ENCODE measurements at places on chromosomes 4 and X.

DNA sequence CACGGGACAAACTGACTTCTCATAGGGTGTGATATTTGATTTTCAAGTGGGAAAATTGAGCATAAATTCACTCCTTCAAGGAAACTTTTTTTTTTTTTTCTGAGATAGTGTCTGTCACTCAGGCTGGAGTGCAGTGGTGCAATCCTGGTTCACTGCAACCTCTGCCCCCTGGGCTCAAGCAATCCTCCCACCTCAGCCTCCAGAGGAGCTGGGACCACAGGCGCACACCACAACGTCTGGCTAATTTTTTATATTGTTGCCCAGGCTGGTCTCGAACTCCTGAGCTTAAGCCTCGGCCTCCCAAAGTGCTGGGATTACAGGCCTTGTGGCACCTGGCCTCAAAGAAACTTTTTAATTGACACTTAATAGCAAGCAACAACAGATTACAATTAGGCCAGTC lies 13.8 kb downstream of the CLDN34 start:
- no peak for DNase-seq

- peak; percentile 0 for DNase-seq
Observed at GRCh38 chr4:114780205-114780604, 181.6 kb downstream of the UGT8 start.

DNA sequence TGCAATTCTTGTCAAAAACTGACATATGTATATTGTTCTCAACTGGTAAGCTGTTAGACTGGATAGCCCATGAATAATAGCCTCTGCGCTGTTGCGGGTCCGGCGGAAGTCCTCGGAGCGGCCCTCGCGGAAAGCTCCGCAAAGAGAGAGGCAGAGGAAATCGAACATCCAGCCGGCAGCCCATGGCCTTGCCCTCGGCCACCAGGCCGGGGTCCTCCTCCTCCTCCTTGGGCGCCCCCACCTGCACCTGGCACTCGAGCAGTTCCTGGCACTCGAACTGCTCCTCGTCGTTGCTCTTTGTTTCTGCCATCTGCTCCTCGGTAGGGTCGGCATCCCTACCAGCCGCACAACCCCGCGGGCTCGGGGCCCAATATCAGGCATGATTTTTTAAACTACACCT lies 1176.3 kb downstream of the PCDH18 start:
- no peak for DNase-seq

- DNase-seq: no peak
Observed at GRCh38 chr4:48518143-48518542, 28.1 kb downstream of the ZAR1 start.

DNA sequence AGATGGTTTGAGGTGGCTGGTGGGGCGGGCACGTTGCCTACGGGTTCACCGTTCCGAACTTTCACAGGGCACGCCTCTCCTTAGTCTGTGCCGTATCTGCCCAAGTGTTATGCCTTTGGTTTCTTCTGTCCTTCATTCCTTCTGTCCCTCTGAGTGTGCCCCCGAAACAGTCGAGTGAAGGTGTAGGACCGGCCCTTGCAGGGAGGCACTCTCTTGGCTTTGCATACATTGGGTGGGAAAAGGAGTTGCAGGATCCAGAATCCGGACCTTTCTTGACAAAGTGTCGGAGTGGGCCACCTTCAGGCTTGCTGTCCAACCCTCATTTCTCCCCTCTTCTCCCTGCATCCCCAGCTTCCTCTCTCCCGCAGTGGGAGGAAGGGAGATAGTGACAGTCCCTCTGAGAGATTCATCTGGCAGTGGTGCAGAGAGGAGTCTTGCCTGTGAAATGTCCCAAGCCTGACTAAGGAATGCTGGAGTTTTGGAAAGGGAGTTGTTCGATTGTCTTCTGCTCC lies 569 bp downstream of the ARFIP1 start:
- no peak for DNase-seq

DNA sequence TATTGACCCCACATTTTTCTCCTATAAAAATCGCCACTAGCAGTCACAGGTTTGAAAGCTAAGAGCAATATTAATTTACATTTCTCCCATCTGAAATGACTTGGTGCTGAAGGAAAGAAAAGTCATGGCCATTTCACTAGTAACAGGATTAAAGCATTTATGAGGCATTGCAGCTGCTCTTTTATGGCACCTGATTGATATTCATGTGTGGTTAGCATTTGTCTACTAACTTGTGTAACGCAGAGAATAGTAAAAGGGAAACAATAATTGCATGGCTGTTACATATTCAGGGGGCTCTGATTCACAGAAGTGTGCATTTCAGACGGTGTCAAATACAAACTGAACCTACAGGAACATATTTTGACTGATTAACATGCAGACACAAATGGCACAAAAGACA lies 5.2 kb downstream of the PCDH19 start:
- DNase-seq: no peak

DNA sequence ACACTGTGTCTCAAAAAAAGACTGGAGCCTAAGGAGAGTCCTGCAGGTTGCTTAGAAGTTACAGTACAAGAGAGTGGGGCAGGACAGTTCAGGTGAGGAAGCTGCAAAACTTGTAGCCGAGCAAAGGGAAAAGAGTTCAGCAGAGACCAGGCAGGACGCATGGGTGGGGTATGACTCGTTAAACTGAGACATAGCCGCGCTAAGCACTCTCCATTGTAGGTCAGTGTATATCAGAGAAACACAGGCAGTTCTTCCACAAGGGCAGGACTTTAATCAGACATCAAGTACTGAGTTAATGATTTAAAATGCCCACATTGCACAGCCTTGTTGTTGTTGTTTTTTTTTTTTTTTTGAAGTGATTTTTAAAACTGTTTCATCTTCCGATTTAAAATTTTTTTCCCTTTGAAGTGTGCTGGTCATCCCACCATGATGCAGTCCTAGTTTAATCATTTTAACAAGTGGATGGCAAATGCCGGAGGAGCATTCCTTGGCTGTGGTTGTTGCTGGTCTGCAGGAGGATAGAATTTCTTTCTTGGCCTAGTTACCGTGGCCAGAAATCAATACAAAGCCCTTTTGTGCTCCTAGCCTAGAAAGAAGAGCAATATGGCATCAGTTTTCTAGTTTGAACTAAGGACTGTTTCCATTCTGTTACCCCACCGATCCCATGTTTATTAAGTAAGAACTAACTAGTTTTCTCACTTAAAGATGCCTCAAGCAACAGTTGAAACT lies 10.3 kb downstream of the LAP3 start:
- no peak for DNase-seq

DNA sequence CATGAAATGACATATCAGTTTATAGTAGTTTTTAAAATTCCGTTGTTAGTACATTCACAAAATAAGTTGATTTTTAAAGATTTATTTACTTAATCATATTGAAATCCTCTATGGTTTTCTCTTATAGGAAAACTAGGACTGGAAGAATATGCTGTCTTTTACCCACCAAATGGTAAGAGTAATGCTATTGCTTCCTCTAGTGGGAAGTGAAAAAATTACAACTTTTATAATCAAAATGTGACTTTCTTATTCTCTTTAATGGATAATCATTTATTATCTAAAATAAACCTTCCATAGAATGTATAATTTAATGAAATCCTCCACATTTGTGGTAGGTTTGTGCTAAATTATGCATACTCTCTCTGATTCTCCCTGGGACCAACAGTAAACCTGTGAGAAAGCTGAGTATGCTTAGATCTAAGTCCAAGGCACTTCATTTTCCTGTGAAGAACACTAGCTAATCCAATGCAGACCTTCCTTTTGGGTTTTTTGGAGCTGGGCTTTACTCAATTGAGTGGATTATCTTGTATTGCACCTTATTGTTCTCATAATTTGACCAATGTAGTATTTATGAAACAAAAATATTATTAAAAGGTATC lies 136.2 kb downstream of the TBC1D19 start:
- no peak for DNase-seq

DNA sequence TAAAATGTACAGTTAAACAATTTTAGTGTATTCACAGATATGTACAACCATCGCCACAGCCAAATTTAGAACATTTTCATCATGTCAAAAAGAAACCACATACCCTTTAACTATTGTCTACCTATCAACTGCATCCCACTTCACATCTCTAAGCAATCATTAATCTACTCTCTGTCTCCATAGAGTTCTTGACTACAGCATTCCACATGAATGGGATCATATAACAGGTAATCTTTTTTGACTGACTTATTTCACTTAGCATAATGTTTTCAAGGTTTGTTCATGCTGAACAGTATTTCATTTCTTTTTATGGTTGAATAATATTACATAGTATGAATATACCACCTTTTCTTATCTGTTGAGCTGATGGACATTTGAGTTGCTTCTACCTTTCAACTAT lies 281.4 kb upstream of the EDA2R start:
- DNase-seq: no peak

GRCh38 chrX:129678614-129679195 lies 23.9 kb upstream of the APLN start:
- no peak for DNase-seq

- DNase-seq: no peak
Observed at GRCh38 chr4:66840178-66840577, 705.1 kb downstream of the CENPC start.

GRCh38 chr4:126404549-126404948 lies 1089.8 kb downstream of the FAT4 start:
- no peak for DNase-seq

DNA sequence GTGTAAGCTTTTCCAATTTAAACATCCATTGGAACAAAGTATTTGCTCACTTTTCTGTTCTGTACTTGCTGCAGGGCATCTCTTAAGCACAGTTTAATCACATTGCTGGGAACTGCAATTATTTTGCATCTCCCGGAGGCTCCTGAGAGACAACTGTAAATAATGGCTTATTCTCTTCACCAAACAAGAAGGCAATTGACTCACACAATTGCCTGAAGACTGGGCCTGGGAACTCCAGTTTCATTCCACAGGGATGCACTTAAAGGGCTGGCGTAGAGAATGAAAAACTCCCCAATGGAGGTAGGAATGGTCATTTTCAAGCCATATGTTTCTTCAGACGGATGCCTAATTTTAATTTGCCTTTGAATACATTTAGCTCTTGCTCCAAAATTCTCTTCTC lies 29.5 kb downstream of the TFDP3 start:
- DNase-seq: no peak

GRCh38 chr4:174583056-174583455 lies 60.8 kb upstream of the HPGD start:
- no peak for DNase-seq

GRCh38 chrX:108772549-108772948 lies 36.2 kb upstream of the IRS4 start:
- DNase-seq: no peak

- peak; percentile 16 for DNase-seq
Observed at GRCh38 chr4:165343353-165344191, 16.1 kb downstream of the MSMO1 start.

DNA sequence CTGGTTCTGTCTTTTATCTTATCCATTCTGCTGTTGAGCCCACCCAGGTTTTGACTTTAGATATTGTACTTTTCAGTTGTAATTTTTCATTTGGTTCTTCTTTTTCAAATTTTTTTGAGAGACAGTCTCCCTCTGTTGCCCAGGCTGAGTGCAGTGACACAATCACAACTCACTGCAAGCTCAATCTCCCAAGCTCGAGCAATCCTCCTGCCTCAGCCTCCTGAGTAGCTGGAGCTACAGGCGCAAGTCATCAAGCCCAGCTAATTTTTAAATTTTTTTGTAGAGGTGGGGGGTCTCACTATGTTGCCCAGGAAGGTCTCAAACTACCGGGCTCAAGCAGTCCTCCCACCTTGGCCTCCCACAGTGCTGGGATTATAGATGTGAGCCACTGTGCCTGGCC lies 25.7 kb downstream of the LETM1 start:
- DNase-seq: no peak

DNA sequence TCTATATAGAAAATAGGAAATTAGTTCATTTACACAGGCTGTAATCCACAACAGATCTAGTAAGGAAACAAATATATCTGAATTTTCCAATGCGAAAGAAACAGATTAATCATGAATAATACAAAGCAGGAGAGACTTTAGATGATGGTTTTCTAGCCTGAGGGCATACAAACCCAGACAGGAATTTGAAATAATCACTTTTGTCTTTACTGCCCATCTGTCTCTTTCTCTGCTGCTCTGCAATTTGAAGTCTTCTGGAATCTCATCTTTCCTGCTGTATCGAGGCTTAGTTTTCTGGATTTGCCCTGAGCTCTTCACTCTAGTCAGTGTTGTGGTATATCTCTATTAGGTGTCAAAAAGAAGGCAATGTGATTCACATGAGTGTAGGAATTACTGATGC lies 711.8 kb upstream of the FAM241A start:
- DNase-seq: no peak

DNA sequence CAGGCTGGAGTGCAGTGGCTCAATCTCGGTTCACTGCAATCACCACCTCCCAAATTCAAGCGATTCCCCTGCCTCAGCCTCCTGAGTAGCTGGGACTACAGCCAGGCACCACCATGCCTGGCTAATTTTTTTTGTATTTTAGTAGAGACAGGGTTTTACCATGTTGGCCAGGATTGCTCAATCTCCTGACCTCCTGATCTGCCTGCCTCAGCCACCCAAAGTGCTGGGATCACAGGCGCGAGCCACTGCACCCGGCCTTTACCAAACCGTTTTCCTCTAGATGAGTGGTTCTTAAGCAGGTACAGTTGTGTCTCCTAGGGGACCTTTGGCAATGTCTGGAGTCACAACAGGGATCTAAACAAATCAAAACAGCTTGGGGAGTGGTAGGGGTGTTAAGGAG lies 11.6 kb downstream of the AMELX start:
- no peak for DNase-seq

DNA sequence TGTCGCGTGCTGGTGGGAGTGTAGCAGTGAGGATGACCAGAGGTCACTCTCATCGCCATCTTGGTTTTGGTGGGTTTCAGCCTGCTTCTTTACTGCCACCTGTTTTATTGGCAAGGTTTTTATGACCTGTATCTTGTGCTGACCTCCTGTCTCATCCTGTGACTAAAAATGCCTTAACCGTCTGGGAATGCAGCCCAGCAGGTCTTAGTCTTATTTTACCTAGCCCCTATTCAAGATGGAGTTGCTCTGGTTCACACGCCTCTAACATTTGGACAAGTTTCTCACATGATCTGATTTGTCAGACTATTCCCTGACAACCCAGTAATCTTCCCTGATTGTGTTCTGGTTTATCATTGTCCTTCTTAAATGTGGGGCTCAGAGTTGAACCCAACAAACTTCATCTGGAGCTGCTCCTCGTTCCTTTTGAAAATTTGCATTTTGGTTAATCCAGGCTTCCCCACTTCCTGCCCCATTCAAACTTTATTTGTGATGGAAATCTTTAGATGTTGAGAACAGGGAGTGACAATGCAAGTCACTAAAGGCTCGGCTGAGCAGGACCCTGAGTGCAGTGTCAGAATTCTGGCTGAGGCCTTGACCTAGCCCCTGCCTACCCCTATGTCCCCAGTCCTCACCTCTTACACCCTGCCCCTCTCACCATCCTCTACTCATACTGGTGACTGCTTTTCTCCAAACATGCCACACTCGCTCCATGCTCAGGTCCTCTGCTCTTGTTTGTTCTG lies 226.8 kb downstream of the STIM2 start:
- no peak for DNase-seq

- DNase-seq: no peak
Observed at GRCh38 chrX:104391906-104392305, 137.2 kb upstream of the ESX1 start.

GRCh38 chr4:155444721-155445120 lies 68.0 kb upstream of the MAP9 start:
- no peak for DNase-seq
